ENCODE measurements at places on chromosomes 3 and 15.

DNA sequence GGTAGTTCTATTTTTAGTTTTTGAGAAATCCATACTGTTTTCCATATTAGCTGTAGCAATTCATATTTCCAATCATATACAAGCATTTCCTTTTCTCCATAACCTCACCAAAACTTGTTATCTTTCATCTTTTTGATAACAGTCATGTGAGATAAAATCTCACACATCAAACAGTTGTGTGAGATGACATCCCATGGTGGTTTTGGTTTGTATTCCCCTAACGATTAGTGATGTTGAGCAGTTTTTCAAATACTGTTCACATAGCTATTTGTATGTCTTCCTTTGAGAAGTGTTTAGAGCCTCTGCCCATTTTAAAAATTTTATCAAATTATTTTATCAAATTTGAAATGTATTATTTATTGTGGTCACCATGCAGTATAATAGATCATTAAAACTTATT lies 50.4 kb downstream of the FAM227B start:
- no peak for DNase-seq

DNA sequence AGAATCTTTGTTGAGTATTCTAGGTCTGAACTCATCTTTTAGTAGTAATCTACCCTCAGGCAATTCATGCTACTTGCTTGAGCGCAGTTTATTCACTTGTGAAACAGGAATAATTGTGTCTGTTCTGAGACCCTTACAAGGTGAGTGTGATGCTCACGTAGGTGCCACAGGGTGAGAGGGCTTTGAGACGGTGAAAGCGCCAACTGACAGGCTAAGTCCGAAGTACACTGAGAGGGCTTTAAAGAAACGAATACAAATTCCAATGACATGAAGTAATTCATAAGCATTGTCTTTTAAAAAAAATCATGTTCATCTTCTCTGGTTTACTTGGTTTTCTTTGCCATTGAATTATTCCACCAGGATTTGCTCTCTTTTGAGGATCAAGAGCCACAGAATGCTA lies 393.7 kb upstream of the RGMA start:
- DNase-seq, result no peak

DNA sequence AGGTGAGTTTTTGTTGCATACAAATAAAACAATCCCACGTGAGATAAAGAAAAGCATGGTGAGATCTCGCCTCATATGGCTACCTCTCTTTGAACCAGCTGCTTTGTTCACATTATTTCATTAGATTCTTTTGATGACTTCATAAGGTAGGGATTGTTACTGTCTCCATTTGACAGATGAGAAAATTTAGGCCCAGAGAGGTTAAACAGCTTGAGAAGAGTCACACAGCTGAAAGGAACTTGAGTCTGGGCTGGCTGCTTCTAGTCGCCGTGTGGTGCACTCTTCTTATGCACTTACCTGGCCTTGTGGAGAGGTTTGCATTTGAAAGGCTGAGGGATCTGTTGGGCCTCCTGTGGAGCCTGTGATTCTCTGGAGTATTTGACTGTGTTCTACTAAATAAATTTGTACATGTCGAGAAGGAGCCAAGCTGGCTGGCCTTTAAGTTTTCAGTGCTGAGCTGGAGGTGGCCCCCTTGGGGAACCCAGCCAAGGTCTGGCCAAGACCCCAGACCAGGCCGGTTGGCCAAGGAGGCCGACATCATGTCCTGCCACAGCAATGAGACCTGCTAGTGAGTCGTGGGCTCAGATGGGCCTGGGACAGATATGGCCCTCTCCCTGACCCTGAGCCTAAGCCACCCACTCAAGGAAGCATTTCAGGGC lies 125.1 kb downstream of the SMAD6 start:
- no peak for DNase-seq

DNA sequence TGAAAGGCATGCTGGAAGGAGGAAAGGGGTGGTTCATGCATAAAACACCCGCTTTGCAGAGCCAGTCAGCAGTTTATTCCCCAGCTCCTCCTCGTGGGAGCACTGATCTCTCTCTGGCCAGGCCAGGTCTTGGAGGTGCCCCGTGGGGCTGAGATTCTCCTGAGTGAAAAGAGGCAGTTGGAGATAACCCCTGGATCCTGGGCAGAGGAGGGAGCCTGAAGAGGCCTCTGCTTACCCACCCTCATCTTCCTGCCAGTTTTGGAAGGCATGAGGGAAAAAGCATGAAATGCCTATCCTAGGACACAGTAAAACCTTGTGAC lies 108.3 kb downstream of the SEMA5B start:
- DNase-seq, result no peak

DNA sequence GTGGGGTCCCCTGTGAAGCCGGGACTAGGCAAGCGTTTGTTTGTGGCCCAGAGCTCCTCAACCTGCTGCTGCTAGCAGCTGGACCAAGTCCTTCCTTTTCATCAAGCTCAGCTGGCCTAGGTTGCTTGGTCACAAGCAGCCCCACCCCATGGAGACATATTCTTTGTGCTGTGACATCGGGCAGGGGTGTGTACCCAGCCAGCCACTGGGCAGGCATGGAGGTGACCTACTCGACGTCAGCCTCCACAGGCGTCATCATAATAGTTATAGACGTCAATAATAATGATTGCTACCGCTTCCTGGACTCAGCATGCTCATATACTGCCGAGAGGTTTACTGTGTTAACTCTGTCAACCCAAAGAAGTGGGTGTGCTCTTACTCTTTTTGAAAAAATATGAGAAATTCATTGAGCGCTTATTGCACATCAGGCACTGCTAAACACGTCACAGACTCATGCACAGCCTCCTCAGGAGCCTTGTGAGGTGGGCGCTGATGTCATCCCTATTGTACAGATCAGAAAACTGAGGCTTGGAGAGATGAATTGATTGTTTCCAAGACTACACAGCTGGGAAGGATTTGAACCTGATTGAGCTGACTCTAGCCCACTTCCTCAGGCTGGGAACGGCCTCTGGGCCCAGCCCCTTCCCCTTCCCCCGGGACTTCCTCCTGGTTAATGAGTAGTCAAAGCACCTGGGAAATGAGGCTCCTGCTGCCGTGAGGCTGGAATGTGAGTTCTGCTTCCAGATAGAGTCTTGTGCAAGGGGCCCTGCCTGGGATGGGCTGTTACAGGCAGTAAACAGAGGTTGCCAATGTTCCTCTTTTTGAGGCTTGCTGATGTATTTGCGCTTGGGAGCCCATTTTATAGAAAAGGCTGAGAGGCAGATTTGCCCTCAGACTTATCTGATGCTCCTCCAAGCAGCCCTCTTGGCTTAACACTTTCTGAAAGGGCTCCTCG lies 16.2 kb downstream of the SLC6A6 start:
- no peak for DNase-seq

DNA sequence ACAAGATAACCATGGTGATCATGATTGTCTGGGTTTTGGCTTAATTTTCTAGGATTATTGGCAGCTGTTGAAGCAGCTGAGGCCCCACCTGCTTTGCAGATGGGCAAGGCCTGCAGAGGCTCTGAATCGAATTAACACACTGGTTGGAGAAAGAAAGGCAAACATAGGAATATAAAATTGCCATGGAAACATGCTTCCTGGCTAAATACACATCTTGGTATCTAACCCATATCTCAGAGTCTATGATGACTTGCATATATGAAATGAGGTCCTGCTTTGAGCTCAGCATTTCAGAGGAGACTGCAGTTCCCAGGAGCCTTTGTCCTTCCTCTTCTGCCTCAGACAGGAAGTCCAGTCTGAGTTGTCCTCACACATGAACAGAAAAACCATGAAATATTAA lies 24.3 kb upstream of the SV2B start:
- DNase-seq, result no peak

GRCh38 chr3:37945156-37945806 lies 45.3 kb upstream of the VILL start:
- no peak for DNase-seq

- DNase-seq, result no peak
Measured at GRCh38 chr3:111989061-111989678, 9.6 kb upstream of the TAGLN3 start.

- DNase-seq, result no peak
Measured at GRCh38 chr15:89444241-89445225, 51.9 kb downstream of the RHCG start.

GRCh38 chr3:78858174-78858573 lies 909.6 kb downstream of the ROBO1 start:
- no peak for DNase-seq

- no peak for DNase-seq
Measured at GRCh38 chr3:57160076-57160764, 4.9 kb downstream of the IL17RD start.

GRCh38 chr3:112512320-112512719 lies 13.0 kb upstream of the BTLA start:
- no peak for DNase-seq

DNA sequence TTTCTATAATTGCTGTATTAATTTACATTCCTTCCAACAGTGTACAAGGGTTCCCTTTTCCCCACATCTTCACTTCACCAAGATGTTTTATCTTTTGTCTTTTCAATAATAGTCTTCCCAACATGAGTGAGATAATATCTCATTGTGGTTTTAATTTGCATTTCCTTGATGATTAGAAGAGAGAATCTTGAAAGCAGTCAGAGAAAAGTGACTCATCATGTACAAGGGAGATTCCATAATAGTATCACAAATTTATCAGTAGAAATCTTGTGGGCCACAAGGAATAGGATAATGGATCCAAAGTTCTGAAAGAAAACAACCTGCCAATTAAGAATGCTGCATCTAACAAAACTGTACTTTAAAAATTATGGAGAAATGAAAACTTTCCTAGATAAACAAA lies 189.3 kb downstream of the NECTIN3 start:
- no peak for DNase-seq

DNA sequence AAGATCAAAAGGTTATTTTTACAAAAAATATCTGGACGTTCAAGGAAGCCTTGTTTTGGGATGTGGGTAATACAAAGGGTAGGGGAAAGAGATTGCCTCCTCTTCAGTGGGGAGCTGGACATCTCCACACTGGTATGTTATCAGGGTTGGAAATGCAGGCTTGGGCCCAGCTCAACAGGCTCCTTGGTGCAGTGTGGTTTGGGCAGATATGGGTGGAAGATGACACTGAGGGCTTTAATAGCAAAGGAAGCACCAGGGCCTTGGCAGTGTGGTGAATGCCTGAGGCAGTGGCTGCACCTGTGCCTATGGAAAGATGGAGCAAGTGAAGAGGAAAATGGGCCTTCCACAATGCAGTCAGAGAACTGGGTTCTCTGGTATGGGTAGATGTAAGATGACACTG lies 11.2 kb upstream of the MED12L start:
- no peak for DNase-seq

GRCh38 chr3:35857004-35857403 lies 217.7 kb downstream of the ARPP21 start:
- no peak for DNase-seq

GRCh38 chr15:65355173-65355987 lies 22.4 kb downstream of the IGDCC3 start:
- DNase-seq, result no peak

- no peak for DNase-seq
Measured at GRCh38 chr3:113536627-113537101, 4.3 kb downstream of the SIDT1 start.

DNA sequence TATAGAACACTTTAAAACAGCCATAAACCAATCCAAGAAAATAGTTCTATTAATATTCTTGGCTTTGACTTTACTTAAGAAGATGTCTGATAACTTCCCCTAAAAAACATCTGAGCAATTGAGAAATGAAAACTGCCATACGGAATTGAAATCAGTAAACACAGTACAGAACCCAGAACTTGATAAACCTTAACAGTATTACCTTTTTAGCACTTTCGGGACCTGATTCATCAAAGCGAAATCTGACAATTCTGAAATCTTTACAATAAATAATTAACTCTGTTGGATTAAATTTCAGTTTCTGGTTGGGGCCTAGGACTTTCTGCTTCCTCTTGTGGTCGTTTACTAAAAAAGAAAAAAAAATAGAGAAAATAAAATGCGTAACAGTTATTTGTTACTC lies 17.3 kb downstream of the MTMR10 start:
- no peak for DNase-seq

- DNase-seq, result no peak
Measured at GRCh38 chr15:49045751-49046219, 461 bp downstream of the SECISBP2L start.

- DNase-seq, result no peak
Measured at GRCh38 chr15:57540211-57540610, 51.5 kb upstream of the MYZAP start.

- no peak for DNase-seq
Measured at GRCh38 chr3:9730657-9731205, 804 bp upstream of the BRPF1 start.

- DNase-seq, result no peak
Measured at GRCh38 chr3:28835751-28836150, 445.1 kb upstream of the RBMS3 start.

DNA sequence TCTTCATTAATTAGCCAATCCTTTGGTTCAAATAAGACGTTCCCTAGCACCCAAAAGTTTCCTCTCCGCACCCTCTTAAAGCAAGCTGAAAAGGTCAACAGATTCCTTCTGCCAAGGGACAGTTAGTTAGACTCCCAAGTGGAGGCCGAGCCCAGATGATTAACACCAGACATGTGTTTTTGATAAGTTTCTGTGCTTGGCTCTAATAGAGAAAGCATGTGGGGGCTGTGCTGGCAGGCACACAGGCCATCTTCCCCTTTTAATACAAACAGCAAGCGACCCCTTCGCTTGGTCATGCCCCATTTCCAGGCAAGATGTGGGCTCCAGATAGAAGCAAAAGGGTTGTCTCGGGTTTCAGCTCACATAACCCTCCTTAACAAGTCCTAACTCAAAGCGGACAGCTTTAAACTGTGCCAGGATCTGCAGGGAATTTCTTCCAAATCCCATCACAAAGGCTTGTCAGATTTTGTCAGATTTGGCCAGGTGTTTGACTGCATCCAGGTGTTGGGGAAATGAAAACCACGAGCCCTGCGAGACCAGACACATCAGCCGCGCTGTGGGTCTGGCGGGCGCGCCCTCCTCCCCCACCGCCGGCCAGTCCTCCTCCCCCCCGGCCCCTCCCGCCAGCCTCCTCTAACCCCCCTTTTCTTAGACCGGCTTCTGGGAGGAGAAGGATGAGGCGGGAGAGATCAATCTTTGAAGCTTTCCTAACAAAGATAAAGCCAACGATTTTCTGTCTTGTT lies 3.3 kb downstream of the HES1 start:
- no peak for DNase-seq

GRCh38 chr15:79849789-79850188 lies 47.0 kb downstream of the MTHFS start:
- DNase-seq, result peak; percentile 29

GRCh38 chr3:125194849-125195601 lies 17.5 kb downstream of the SLC12A8 start:
- DNase-seq, result no peak

DNA sequence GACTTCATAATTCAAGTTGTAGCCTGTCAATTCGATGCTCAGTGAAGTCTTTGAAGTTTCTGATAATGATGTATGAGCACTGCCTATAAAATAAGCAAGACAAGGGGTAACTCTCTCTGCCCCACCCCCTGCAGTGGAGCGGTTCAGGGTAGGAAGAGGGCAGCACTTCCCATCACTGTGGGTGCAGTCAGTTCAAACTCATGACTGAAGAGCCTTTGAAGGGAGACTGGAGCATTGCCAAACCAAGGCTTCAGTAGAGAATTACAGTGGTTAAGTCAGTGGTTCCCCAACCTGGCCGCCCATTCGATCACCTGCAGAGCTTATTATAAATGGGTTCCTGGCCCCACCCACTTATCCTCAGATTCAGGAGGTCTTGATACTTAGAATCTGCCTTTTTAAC lies 190.6 kb downstream of the SHQ1 start:
- DNase-seq, result peak; percentile 60

Measured in activated CD4-positive, alpha-beta T cell treated with anti-CD3 and anti-CD28 coated beads for 48 hours (primary cell).